ACHN (cell line): ENCODE measurements at places on chromosomes 16 and 17.

DNA sequence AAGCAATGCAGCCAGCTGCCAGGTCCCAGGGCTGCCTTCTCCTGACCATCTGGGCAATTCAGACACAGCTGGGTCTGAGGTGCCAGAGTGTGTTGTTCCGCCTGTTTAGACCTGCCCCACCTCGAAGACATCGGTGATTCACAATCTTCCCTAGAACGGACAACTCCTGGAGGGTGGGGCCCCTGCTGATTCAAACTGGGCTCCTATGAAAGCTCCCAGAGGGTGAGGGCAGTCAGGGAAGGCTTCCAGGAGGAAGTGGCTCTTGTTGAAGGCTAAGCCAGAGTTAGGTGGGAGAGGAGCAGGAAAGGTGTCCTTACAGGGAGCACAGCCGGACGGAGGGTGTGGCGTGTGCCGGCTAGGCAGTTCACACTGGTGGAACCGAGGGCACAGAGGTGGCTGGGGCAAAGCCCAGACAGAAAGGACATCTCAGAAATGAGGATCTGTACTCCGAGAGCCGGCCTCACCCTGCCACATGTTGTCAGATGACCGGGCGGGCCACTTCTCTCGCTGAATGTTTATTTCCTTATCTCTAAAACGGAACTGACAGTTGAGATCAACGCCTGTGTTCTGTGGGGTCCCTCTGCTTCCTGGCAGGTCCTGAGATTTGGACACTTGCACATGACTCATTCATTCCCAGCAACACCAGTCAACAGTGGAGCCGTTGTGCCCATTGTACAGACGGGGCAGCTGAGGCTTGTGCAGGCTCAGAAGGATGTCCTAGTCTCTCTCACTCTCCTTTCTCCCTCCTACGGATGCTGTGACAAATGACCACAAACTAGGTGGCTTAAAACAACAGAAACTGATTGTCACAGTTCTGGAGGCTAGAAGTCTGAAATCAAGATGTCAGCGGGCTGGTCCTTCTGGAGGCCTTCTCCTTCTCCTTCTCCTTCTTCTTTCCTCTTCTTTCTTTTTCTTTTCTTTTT is 26.9 kb upstream of the LITAF start:
- DNase-seq, result no peak

- DNase-seq, result no peak
Measured at GRCh38 chr17:9121186-9121820, 100.0 kb downstream of the NTN1 start.

- no peak for DNase-seq
Measured at GRCh38 chr17:56973520-56973919, 4.4 kb upstream of the SCPEP1 start.

GRCh38 chr17:79600071-79600470 is 10.8 kb downstream of the RBFOX3 start:
- no peak for DNase-seq

DNA sequence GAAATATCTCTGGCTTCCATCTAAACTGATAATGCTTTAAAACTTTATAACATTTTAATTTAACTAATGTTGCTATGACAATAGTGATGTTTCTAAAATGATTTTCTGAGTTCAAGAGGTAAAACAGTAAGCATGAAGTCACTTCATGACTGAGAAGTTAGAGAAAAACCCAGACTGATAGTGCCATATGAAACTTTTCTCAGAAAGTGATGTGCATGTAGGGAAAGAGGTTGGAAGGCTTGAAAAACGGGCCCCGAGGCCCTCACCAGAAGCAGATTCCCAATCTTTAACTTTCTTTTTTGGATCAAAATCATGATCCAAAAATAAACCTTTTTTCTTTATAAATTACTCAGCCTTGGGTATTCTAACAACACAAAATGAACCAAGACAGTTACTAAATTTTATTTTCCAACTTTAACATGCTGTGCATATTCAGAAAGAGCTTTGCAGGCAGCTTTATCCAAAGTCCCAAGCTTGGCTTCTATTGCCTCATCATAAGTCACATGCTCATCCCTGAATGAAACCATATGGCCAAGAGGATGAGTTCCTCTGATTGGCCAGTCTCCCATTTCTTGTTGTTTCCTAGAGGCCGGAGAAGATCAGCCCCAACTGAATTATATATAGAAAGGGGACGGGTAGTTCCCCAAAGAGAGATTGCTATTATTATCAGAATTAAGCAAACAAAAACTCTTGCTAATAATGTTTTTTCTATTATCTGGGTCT is 357.6 kb upstream of the SALL1 start:
- no peak for DNase-seq

- DNase-seq, result no peak
Measured at GRCh38 chr17:15308758-15309157, 32.6 kb downstream of the TEKT3 start.

DNA sequence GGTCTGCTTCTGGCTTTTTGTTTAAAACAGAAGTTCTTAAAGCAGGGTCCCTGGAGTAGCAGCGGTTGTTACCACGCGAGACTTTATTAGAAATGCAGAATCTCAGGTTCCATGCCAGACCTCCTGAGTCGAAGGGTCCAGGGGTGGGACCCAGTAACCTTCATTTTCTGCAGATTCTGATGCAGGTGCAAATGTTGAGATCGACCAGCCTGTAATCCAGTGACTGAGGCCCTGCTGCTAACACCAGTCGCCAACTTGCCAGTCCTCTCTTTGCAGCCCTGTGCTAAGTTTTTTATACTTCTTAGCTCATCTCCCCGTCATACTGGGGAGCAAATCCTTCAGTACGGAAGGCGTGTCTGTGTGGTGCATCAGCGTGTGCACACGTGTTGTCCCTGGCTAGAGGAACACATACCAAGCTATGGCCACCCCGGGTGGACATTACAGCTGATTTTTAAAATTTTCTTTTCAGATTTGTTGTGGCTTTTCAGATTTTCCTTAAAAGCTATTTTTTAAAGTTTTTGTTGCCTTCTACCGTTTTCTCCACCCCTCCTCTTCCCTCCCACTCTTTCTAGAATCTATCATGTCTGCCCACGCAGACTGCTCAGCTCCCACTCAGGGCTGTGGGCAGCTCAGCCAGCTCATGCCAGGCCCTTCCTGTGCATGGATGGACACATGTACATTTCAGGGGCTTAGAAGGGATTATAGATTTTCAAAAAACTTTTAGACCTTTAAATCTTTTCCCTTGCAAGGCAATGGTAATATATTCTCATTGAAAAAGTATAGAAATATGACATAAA is 57.7 kb downstream of the MEAK7 start:
- no peak for DNase-seq
